ENCODE measurements at places on chromosomes 1 and 21.

DNA sequence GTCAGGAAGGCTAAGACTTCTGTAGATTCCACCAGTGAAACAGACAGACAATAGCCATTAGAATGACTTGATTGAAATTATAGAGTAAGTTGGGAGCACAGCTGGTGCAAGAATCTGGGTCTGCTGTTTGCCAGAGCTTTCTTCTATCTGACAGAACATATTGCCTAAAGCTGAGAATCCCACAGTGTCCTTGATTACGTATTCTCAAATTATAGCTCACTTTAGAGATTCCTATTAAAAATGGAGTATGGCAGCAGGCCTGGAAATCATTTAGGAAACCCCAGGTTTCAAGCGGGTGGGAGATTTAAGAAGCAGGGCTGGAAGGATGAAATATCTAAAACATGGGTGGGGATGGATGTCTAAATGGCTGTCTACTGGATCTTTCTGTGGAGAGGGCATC lies 639.7 kb upstream of the CXADR start:
- DNase-seq, result no peak

DNA sequence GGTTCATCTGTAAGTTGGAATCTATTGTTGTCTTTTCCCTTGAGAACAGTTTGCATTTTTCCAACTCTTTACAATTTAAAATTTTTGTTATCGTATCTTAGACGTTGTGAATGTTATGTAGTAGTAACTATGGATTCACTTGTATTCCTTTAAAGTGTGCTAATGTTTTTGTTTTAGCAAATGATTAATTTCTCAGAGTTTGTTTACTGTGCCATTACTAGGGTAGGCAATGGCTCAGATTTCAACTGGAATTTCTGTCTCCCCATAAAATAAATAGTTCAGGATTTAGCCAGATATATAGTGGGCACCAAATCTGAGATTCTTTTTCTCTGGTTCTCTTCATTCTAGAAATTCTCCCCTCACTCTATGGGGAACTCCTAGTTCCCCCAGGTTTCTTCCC lies 896.5 kb downstream of the PLA2G4A start:
- DNase-seq, result no peak

DNA sequence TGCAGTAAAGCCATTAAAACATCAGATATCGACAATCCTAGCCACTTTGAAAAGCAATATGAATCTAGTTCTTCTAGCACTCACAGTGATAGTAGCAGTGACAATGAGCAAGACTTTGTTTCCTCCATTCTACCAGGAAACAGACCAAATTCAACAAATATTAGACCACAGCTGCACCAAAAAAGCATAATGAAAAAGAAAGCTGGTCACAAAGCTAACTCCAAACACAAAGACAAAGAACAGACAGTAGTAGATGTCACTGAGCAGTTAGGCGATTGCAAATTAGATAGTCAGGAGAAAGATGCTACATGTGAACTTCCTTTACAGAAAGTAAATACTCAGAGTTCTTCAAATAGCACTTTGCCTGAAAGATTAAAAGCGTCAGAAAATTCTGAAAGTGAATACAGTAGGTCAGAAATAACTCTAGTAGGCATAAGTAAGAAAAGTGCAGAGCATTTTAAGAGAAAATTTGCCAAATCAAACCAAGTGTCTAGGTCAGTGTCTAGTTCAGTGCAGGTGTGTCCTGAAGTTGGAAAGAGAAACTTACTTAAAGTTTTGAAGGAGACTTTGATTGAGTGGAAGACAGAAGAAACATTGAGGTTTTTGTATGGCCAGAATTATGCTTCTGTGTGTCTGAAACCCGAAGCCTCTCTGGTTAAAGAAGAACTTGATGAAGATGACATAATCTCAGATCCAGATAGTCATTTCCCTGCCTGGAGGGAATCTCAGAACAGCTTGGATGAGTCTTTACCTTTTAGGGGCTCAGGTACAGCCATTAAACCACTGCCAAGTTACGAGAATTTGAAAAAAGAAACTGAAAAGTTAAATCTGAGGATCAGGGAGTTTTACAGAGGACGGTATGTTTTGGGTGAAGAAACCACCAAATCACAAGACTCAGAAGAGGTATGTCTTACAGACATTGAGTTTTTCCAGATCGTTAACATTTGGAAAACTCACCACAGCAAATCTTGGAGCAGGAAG lies 24.9 kb downstream of the RPAP2 start:
- DNase-seq, result no peak

DNA sequence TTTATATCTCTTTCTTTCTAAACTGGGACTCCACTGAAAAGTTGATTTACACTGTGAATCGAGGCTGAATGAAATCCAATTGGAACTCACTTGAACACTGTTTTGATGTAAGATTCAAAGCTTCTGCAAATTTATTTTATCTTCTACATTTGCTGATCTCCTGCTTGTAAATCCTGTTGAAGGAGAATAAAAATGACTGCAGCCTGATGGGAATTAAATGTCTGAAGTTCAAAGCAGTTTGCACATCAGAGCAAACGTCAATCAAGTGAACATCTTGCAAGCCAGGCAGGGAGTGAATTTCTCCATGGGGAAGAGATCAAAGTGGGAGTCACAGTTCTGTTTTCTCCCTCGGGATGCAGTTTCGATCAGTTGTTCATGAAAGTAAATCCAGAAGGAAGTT lies 127.2 kb downstream of the CACHD1 start:
- DNase-seq, result no peak

DNA sequence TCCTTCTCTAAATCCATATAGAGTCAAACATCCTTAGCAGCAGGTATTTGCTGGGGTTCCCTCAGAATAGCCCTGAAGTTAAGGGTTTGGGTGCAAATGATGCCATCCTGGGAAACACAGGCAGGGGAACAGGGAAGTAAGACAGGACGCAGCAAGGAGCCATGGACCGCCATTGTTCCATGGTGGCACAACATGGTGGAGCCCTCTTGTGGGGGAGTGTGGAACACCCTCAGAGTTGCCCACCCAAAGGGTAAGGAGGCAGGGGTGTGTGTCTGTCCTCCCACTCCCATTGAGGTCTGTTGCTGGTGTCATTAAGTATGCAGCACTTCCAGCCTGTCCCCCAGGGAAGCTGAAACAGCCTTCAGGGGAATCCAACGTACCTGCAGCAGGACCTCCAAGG lies 20.4 kb upstream of the RCAN1 start:
- no peak for DNase-seq

DNA sequence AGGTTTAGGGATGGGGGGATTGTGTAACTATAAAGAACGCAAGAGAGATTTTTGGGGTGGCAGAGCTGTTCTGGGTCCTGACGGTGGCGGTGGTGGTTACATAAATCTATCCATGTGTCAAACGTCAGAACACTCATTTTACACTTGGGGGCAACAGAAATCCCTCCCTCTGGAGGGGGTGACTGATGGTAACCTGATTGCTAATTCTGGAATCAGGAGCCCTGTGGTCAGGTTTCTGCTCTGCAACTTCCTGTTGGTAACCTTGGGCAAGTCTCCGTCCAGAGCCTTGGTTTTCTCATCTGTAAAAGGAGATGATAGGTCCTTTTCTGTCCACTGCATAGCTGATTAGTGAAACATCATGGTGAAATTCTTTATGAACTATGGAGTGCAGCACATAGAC lies 40.9 kb downstream of the ALPL start:
- no peak for DNase-seq

All from right cardiac atrium (tissue), 5 donors.